ENCODE measurements at places on chromosomes 16 and 17.
A peak's percentile ranks its signal among the peaks of the same experiment; 100 is the strongest.

GRCh38 chr16:85416228-85417109, 196.7 kb upstream of the GSE1 start:
- DNase-seq: no peak

DNA sequence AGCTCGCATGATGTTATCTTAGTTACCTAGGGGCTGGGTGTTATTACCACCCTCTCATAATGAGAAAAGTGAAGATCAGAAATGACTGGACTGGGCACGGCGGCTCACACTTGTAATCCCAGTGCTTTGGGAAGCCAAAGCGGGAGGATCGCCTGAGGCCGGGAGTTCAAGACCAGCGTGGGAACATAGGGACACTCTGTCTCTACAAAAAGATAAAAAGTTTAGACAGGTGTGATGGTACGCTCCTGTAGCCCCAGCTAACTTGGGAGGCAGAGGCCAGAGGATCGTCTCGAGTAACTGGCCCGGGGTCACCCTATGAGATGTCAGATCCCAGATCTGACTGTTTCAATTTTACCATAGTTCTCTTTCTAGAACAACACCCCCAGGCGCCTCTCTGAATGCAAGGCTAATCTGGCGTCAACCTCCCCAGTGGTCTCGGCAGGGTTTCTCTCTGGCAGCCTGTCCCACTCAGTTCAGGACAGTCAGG, 1.9 kb upstream of the CCDC102A start:
- DNase-seq: no peak

DNA sequence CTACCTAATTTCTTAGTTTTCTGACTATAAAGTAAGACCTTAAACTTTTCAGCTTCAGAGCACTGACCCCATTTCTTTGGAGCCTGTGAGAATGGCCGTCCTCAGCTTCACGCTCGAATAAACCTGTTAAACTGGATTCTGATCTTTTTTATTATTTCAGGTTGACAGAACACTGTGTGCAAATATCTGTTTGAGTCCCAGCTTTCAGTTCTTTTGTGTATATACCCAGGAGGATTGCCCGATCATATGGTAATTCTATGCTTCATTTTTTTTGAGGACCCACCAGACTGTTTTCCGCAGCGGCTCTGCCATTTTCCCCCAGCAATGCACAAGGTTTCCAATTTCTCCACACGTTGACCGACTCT, 19.8 kb upstream of the KCNH6 start:
- no peak for DNase-seq

DNA sequence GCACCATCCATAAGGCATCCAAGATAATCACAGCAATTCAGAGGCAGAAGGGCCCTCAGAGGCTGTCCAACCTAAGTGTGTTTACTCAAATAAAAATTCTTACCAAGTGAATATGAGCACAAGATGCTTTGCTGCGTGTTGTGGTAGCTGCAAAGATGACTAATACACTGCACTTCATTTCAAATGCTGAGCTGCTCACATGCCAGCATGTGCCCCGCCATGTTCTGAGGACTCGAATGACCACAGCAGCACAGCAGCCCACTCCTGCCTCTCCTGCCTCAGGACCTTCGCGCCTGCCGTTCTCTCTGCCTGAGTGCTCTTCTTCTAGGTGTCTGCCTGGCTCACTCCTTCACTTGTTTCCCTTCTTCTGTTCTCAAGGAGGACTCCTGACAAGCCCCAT, 19.0 kb downstream of the PIK3R5 start:
- peak; percentile 46 for DNase-seq

DNA sequence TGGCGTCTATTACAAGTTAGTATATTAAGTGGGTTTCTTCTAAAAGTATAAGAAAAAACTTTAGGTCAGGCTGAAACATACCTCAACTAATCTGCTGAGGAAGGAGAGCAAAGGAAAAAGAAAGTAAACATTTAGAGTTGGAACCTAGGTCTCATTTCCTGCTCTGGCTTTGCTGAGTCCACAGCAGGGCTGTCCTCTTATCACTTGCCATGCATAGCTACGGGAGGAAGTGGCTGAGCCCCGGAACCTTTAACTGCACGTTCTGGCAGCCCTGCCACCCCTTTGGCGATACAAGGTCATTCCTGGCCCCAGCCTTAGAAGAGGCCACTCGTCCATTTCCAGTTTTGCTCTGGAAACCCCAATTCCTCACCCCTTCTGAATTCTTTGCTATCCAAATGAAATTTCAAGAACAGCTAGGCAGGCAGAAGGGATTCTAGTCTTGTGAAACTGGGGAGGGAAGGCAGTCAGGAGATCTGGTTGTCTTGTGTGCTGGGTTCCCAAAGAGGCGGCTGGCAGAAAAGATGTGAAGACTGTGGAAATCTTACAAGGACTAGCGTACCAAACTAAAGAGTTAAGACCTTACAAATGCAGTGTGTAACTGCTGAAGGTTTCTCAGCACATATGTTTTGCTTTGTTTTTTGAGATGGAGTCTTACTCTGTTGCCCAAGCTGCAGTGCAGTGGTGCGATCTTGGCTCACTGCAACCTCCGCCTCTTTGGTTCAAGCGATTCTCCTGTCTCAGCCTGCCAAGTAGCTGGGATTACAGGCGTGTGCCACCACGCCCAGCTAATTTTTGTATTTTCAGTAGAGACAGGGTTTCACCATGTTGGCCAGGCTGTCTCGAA, 19.1 kb downstream of the WIPI1 start:
- DNase-seq: peak; percentile 30

GRCh38 chr16:55566432-55567175, at the start of gene CAPNS2:
Gene CAPNS2, plus strand, starts transcription at chr16:55566684. Its CDS starts 73 bp downstream, at chr16:55566757.
- no peak for DNase-seq

GRCh38 chr17:13476720-13477119, 125.0 kb downstream of the HS3ST3A1 start:
- DNase-seq: peak; percentile 21

DNA sequence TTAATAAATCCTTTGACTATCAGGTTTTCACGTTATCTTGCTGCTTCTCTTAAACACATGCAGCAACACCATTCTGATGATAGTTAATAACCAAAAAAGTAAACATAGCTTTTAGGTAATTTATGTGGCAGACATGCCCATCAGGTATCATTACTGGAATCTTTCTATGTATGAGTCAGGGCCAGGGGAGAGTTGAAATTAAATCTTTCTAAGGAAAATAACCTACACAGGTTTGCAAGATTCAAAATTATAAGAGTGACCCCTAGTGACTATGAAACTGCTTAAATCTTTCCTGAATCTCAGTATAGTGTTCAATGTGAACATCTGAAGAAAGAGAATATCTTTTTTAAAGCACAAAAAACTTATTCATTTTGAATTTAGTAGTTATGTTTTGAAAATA, 666.6 kb downstream of the CDH11 start:
- peak; percentile 45 for DNase-seq

GRCh38 chr16:85800321-85800669, 800 bp downstream of the COX4I1 start:
- peak; percentile 41 for DNase-seq

GRCh38 chr17:21463779-21464407, 87.7 kb downstream of the KCNJ12 start:
- DNase-seq: no peak

- no peak for DNase-seq
Observed at GRCh38 chr16:8631373-8631772, 9.9 kb downstream of the METTL22 start.

GRCh38 chr17:57048096-57048495, 37.0 kb upstream of the AKAP1 start:
- DNase-seq: no peak

All from RPMI7951 (cell line).